Amniotic epithelial cell (primary cell): ENCODE measurements at places on chromosomes 16 and 17.

- no peak for DNase-seq
These were observed 151.1 kb downstream of the SDK2 start for GRCh38 chr17:73492821-73493814.

DNA sequence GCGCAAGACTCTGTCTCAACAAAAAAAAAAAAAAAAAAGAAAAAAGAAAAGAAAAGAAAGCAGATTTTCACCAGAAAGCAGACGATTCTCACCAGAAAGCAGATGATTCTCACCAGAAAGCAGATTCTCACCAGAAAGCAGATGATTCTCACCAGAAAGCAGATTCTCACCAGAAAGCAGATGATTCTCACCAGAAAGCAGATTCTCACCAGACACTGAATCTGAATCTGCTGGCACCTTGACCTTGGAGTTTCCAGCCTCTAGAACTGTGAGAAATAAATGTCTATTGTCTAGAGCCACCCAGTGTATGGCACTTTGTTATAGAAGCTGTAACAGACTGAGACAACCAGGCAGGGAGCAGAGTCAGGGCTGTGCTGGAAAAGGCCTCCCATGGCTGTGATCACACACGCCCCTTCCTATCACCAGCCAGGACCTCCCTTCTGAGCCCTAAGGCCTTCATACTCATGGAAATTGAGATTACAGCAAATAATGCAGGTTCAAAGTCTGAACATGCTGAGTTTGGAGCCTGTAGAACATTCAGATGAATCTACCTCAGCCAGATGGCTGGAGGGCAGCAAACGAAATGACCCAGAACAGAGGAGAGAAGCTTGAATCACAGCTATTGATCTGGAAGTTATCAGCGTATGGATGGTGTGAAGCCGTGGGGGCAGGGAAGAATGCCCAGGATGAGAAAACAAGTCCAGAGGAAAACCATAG, 309.3 kb downstream of the SLC39A11 start:
- no peak for DNase-seq

- peak; percentile 79 for DNase-seq
These were observed 13.3 kb upstream of the CRK start for GRCh38 chr17:1469231-1469852.

GRCh38 chr16:75099738-75100602, 16.6 kb downstream of the LDHD start:
- DNase-seq = no peak

GRCh38 chr17:42591411-42591810, 13.9 kb upstream of the PSMC3IP start:
- no peak for DNase-seq

DNA sequence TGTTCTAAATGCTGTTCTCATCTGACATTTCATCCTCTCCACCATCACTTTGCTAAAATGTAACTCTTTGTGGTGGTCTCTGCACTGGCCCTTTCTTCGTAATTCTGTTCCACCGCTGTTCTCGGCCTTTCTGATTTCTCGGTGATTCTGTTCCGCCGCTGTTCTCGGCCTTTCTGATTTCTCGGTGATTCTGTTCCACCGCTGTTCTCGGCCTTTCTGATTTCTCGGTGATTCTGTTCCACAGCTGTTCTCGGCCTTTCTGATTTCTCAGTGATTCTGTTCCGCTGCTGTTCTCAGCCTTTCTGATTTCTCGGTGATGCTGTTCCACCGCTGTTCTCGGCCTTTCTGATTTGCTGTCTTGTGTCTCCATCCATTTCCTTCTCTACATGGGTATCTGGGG, 12.3 kb downstream of the FOXF1 start:
- DNase-seq = no peak

GRCh38 chr16:78198288-78198687, 98.8 kb downstream of the WWOX start:
- no peak for DNase-seq

DNA sequence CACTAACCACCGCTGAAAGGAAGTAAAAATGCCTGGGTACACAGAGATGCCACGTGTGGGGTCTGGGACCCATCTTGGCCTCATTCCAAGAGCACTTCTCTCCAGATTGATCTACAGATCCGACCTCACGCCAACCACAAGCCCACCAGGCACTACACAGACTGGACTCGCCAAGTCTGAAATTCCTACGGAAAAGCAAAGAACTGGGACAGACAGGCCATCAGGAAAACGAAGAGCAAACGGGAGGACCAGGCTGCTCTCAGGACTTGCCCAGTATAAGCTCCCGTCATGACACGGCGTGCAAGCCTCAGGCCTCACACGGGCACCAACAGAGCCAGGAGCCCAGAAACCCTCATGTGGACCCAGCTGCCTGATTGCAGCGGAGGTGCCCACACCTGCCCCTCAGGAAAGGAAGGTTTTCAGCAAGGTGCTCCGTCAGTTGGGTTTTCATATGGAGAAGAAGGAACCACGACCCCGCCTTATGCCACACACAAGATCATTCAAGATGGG, 20.1 kb upstream of the C16orf95 start:
- DNase-seq = no peak

DNA sequence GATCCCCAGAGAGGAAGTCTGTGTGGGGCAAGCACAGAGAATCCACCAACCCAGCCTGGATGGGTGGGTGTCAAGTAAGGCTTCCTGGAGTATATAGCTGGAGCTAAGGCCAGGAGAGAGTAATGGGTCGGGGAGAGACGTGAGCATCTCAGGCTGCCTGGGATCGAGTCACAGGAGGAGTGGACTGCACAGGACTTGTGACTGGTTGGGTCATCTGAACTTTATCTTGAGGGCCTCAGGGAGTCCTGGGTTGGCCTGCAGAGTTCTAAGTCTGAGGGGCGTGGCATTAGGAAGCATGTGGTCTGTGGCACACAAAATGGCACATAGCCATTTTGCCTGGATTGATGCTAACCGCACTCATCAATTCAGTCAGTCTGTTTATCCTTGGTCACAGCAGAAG, 1.5 kb downstream of the PLA2G15 start:
- DNase-seq = peak; percentile 47

- peak; percentile 51 for DNase-seq
These were observed 15.3 kb upstream of the TNS4 start for GRCh38 chr17:40516581-40517285.

- DNase-seq = no peak
These were observed 25.3 kb downstream of the MARCHF10 start for GRCh38 chr17:62782730-62783270.

DNA sequence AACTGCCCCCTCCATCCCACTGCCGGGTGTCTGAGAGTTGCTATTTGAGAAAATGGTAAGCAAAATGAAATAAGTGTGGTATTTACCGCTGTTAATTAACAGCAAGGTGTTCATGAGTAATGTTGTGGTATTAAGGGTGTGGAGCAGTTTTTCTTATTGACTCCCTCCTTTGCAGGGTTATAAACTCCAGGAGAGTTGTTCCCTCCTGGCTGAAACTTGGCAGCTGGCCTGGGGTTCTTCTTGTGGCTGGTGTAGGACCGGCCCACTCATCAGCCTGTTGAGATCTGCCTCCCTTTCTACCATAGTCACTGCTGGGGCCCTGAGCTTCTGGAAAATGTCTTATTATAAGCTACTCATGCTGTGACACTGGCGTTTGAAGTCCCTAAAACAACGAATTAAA, 128.6 kb downstream of the SOX9 start:
- peak; percentile 12 for DNase-seq

DNA sequence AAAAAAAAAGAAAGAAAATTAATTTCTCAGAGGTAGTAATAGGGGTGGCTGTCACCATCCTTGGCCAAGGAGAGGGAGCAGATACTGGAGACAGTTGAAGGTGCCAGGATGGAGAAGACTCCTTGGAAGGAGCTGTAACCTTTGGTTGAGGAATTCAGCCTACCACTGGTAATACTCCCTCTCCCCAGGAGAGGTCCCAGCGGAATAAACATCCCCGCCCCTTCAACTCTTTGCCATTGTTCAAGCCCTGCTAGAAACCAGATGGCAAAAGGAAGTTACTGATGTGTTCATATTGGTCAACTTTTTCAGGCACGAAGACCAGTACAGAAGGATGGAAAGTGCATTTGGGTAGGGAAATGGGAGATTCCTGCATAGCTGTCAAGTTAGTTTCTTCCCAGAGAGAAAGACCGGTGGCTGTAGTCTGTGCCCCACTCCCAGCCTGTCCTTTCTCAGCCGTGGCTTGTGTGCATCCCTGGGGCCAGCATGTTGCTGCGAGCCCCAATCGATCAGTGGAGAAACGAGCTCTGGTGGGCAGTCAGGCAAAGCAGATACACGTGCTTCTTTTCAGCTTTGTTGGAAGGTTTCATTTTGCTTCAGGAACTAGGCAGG, 612.1 kb downstream of the MAF start:
- no peak for DNase-seq
